ENCODE measurements at places on chromosomes 16 and 17. TPM values are rescaled to one million over a fixed set of nuclear protein-coding genes. Genes with fewer than 3 reads are reported as not detected.

- peak; percentile 47 for DNase-seq
Measured at GRCh38 chr17:40107522-40108174, 7.3 kb upstream of the NR1D1 start.

DNA sequence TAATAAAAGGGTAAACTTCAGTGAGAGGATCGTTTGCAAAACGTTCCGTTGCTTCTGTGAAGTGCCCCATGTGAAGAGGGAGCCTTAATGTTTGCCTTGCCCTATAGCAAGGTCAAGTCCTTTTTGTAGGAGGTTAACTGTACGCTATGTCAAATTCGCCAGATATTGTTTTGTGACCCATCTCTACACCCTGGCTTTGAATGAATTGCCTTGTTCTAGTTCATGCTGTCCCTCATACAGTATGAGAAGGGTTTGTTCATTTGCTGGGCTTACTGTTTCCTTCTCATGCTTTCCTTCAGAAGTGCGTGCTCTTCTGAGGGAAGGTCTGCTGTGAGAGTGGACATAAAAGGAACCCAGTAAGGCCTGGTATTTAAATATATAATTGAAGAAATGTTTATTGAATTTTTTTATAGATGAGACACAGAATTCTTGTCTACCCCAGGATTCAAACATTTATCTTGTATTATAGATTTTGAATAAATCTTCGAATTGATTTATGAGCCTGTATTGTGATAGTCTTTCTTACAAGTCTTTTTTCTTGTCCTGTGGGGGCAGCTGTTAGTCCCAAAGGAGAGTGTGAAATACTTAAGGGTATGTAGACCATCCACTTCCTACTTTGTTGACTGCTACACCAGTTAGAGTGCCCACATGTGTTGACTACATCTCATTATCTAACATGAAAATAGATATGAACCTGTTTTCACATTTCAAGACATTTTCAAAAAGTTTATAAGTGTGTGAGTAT is 1.7 kb downstream of the MAP3K3 start:
- DNase-seq, result no peak

DNA sequence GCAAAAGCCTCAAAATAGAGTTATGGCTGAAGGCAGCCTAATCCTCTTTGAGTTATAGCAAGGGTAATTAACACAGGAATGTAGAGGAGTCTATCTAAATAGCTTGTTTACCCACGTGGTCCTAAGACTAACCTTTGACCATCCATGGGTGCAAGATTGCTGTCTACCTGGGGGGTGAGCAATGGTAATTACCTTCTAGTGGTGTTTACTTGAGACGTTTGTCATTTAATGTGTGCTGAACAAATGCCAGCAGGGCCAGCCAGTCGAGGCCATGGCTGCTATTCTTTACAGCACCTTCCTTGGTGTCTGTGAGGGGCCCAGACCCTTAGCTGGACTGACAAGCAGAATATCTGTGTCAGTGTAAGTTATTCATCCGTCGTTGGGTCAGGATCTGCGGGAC is 13.9 kb upstream of the PRPSAP1 start:
- DNase-seq, result no peak

Gene OMG
- total RNA-seq, result not detected

Gene SEZ6
- total RNA-seq, result not detected

DNA sequence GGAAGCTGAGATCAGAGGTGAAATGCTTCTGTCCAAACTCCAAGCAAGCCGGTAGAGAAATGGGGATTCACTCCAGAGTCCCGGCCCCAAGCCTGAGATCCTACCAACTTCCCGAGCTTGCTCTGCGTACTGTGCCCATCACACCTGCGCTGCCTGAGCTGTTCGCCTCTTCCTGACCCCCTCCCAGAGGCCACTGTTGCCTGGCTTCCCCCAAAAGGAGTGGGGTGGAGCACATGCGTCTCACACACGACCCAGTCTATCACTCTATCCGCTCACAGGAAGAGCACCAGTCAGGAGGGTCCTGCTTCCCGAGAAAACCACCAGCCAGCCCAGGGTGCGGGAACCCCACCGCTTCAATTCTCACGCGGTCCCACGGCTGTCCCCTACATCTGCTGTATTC is 13.5 kb upstream of the C16orf95 start:
- DNase-seq, result no peak

Data from Caki2 (cell line).